ENCODE measurements at places on chromosomes 5 and 9.

- no peak for DNase-seq
Measured at GRCh38 chr9:120878188-120879130, 1.5 kb upstream of the PHF19 start.

DNA sequence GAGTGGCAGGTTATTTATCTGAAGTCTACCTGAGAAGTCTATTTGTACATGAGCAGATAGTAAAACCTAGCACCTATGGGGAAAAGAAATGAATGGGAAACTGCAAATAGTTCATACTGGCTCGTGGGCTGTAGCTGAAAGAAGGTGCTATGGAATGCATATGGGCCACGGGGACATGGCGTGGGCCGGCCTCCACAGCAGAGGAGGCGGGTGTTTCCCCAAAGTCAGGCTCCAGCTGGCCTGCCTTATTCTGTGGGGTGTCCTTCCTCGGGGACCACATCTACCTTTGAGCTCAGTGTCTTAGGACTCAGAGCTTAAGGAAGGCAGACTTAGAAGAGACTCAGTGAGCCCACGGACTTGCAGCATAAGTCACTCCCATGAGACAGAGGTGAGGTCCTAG, 350.5 kb upstream of the PANK3 start:
- DNase-seq = no peak

DNA sequence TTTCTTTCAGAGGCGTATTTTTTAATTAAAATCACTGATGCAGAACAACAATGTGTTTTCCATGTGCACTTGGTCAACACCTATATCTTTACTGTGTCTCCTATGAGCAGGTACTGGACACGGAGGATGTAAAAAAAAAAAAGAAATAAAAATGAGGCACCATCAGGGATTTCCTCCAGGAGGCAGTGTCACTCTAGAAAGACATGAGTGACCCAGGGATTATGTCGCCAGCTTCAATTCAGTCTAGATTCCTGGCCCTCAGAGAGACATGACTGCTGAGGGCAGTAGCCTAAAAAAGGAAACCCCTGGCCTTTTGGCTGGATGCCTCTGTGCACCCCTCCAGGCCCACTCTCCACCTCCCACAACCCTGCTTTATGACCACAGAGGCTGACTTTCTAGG, 18.3 kb upstream of the IL33 start:
- DNase-seq = no peak

GRCh38 chr9:134693011-134693410, 51.4 kb downstream of the COL5A1 start:
- DNase-seq = no peak

DNA sequence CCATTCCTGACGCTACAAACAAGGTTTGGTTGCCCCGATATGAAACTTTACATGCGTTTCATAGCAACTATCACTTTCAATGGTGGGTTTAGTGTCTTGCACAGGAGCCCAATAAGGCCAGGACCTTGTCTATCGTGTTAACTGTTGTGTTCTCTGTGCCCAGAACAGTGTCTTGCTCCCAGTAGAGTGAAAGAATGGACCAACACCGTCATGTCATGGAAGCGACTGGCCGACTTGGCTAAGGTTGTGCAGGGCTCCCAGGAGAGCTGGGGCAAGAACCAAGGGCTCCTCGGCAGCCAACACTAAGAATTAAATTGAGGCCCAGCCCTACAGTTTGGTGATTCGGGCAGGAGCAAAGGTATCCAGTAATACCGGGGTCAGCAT, 498 bp upstream of the ARHGEF37 start:
- DNase-seq = no peak

- DNase-seq = peak; percentile 78
Measured at GRCh38 chr9:98998441-98999151, 54.9 kb downstream of the COL15A1 start.

DNA sequence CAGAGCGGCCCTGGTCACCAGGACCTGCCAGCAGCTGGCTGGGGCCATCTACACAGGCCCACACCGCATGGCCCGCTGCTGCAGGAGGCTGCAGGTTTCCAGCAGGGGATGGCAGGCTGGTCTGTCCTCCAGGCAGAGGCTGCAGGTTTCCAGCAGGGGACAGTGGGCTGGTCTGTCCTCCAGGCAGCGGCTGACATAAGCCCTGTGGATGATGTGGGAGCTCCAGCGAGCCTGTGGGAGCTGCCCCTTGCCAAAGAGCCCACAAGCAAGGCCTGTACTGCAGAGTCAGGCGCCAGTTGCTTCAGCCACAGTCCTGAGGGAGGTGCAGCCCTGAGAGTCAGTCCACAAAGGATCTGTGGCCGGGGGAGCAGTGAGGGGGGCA, 18.5 kb downstream of the TPPP start:
- no peak for DNase-seq

DNA sequence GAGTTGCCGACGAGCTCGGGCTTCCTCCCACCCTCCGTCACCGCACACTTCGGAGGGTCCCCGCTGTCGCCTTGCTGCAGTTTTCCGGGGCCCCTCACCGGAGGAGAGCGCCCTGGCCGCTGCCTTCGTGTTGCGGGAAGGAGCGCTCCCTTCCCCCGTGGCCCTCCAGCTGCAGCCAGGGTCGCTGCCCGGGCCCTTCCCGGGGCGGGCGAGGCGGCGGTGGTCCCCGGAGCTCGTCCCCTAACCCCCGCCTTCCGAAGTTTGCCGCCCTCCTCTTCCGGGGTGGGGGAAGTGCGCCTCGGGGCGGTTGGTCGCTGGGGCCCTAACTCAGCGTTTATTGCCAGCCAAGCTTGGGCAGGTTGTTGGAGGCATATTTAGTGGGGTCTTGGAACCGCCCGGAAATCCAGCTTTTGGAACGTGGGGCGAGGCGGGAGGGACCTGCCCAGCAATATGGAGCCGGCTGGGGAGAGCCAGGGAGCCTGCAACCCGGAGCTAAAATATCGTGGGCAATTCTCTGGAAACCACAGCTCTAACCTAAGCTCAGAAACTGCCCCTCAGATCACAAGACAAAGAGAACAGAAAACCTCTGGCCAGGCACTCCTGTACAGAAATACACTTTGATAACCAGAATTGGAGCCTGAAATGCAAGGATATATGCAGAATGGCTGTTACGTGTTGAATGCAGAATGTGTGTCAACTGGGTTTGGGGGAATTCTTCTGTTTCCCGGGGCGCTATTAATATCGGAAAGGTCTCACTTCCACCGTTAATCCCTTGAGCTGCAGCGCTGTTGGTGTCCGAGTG, 890 bp downstream of the PIK3R1 start:
- peak; percentile 68 for DNase-seq

DNA sequence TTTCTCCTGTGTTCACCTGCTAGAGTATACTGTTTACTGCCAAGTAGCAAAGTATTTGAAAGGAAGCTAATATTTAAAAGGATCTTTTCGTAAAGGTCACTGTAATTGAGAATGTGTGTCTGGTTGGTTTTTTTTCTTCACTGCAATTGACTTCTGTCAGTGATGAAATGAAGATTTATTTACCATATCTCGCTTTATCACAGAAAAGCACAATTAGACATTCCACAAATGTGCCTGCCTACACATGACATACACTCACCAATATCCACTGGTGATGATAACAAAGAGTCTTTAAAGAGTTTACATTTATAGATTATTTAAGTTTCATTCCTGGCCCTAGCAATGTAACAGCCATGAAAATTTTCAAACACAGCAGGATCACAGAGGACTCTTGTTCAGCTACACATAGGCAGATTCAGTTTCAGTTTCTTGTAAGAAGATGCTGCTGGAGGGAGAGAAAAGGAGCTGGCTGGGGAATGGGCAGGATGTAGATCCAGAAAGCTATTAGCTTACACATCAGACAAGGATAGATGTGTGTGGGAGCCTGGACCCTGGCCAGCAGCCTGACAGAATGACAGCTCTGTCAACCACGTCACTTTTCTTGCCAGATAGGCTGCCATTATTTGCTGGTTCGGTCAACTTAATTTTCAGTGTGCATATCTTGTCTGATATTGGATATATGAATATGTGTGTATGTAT, 104.0 kb downstream of the GDNF start:
- DNase-seq = no peak

- DNase-seq = no peak
Measured at GRCh38 chr9:108045851-108046250, 556.3 kb upstream of the KLF4 start.

GRCh38 chr9:93642961-93643360, 66.6 kb downstream of the PHF2 start:
- DNase-seq = no peak

- DNase-seq = no peak
Measured at GRCh38 chr5:78751872-78752271, 103.3 kb upstream of the LHFPL2 start.

- DNase-seq = no peak
Measured at GRCh38 chr5:82952326-82952725, 124.9 kb downstream of the TMEM167A start.

- peak; percentile 19 for DNase-seq
Measured at GRCh38 chr5:149128023-149128875, 13.0 kb upstream of the ABLIM3 start.

DNA sequence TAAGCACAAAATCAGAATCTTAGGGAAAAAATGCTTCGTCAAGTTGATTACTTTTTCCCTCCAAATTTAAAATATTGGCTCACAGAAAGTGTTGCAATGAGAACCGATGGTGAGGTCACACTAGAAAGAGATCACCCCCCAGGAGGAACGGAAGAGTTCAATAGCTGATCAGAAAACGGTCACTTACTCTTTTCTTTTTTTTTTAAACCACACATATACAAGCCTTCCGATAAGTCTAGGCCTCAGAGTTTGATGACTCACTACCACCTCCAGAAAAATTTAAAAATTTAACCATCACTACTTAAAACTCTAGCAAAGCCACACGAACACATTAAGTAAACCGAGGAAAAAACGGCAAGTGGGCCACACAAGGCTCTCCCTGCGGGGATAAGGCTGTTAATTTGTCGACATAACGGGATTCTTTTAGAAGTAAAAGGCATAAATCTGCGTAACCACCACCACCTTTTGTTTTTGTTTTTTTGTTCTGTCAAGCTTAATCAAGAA, 1.2 kb downstream of the SURF4 start:
- no peak for DNase-seq

DNA sequence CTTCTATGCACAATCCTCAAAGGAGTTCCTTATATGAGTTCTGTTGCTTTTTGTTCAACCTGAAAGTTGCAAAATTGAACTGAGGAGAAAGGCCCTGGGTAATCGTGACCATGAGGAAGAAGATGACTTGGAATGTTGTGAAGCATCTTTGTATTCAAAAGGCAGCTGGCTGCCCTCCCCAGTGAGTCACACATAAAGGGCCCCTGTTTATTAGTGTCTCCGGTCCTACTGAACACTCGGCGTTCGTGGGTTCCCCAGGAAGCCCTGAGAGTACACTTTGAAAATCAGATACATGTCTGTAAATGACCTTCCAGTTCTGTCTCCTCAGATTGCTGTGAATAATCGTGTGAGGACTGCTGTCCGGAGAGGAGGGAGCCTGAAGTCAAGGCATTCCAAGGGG, 73.6 kb downstream of the C9orf153 start:
- no peak for DNase-seq

DNA sequence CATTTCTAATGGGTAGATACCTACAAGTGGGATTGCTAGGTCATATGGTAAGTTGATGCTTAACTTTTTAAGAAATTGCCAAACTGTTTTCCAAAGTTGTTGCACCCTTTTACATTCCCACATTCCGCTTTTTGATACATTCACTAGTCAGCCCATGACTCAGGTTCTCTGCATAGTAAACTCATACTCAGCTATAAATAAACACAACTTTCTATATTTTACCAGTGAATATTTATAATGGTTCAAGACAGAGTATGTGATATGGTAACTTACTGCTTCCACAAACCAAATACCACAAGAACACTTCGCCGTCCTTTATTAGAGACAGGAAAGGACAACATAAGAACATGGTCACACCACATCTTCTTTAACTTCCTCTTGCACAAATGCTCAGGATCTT, 54.0 kb downstream of the PLPP1 start:
- DNase-seq = no peak

GRCh38 chr9:9820436-9820835, 792.4 kb downstream of the PTPRD start:
- DNase-seq = no peak

DNA sequence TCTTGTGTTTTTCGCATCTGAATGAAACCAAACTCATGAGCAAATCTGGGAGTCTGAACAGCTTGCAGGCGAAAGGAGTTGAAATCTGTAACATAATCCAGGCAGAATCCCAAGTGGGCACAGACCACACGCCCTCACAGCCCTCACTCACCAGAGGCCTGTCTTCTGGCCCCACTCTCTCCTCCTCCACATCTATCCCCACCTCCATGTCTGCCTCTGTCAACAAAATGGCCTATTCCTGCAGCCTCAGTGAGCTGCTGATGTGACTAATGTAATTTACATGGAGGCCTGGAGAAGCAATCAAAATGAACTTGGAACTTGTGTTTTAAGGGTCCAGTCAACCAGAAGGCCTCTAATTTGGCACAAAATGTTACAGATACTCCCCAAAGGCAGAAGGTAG, 136.6 kb downstream of the GNA14 start:
- DNase-seq = no peak

GRCh38 chr5:69517763-69518212, 25.2 kb downstream of the OCLN start:
- DNase-seq = no peak

GRCh38 chr9:32832346-32832745, 49.0 kb downstream of the TMEM215 start:
- DNase-seq = no peak

GRCh38 chr5:17024686-17025180, 88.6 kb upstream of the MYO10 start:
- no peak for DNase-seq

GRCh38 chr9:87307848-87308247, 189.8 kb upstream of the DAPK1 start:
- DNase-seq = no peak

DNA sequence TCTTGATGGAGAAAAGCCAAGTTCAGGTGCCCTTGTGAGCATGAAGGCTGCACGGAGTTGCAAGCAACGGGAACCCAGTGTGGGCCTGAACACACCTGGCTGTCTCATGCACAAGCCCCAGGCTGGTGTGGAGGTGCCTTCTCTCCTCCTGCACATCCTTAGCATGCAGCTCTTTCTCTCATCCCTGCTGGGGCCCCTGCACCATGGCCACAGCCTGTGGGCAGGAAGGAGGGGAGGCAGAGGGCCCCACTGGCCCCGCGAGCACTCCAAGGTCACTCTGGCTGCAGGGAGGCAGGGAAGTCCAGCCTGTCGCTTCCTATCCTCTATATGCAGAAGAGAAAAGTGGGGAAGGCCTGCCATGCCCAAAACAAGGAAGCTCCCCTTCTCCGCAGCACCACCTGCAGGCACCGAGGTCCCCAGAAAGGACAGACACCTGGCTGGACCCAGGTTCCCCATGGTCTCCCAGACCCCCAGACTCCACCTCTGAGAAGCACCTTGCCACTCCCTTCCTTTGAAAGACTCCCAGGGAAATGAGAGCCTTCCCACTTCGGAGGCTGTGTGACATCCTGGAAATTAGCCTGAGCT, 18.6 kb downstream of the STKLD1 start:
- no peak for DNase-seq

GRCh38 chr5:6395102-6395445, 16.7 kb upstream of the MED10 start:
- DNase-seq = no peak

GRCh38 chr5:91328743-91329142, 54.4 kb downstream of the ARRDC3 start:
- DNase-seq = no peak

DNA sequence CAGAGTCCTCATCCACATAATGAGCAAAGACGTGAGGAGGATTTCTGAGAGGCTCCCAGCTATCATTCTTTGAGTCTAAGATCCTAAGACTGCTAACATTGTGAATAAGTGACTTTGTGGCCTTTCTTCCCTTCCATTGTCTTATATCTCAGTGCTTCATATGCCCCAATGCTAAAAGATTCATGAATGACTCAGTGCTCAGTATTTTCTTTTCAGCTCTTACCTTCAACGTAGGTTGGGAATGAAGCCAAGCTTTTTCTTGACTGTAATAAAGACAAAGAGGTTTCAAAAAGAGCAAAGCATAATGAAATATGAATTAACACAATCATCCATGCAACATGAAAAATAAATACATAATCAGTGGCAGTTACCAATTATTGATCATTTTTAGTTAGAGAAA, 146.4 kb downstream of the ENTREP1 start:
- no peak for DNase-seq
